ENCODE measurements at places on chromosomes 7 and 10. TPM values are rescaled to one million over a fixed set of nuclear protein-coding genes. Genes with fewer than 3 reads are reported as not detected.
A peak's percentile ranks its signal among the peaks of the same experiment; 100 is the strongest.

Gene PKD2L1
- not detected for total RNA-seq

Gene CNNM1
- total RNA-seq = 1.0 TPM

Gene PRKAR2B
- total RNA-seq = 1.5 TPM

Gene CABCOCO1
- not detected for total RNA-seq

Gene PTN
- total RNA-seq = not detected

Gene PIP
- total RNA-seq = not detected

Gene ZNF789
- 9.8 TPM for total RNA-seq

- DNase-seq = no peak
Measured at GRCh38 chr10:75394221-75394620, 7.3 kb downstream of the ZNF503 start.

- no peak for DNase-seq
Measured at GRCh38 chr10:21520949-21521348, 4.5 kb downstream of the SKIDA1 start.

- DNase-seq = no peak
Measured at GRCh38 chr7:151663382-151664100, 143.8 kb upstream of the RHEB start.

GRCh38 chr10:23065181-23065948, 30.0 kb upstream of the MSRB2 start:
- DNase-seq = no peak

DNA sequence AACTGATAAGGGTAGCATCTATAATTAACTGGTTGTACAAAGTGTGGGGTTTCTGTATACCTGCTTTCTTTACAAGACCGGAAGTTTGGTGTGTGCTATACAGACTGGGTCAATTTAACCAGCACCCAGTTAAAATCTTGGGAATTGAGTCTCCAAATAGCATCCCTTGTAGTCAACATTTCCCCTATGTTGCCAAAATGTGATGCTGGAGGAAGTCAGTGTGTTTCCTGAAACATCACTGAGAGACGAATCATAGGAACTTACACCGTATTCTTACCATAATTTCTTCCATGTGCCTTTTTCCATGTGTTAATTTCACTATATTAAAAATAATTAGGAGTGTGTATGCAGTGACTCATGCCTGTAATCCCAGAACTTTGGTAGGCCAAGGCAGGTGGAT, 1.7 kb downstream of the AKR1C4 start:
- DNase-seq = no peak

DNA sequence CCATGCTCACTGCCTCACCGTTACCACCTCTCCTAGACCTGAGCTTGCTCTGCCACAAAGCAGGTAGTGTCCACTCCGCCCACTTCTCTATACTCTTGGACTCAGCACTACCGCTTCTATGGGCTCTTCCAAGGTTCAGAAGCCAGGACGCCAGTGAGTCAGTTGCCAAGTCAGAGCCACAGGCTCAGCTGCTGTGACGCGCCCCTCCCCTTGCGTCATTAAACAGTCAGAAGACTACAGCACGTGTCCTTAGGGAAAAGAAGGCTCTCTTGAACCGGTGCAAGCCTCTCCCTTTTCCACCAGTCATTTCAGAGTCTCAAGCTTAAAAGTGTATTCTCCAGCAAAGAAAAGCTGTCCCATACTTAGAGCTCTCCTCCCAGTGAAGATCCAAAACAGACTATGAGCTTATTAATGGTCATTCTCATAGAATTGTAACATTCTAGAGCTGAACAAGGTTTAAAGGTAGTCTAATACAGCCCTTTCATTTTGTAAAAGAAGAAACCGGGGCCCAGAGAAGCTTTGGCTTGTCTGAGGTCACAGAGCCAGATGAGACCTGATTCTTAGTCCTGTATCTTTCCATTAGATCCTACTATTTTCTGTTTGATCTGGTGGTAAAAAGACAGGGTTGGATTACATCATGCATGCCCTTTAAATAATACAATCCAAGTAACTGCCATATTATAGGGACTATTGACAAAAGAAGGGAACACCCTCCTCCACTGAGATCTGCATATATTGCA, 40.9 kb upstream of the MET start:
- no peak for DNase-seq

DNA sequence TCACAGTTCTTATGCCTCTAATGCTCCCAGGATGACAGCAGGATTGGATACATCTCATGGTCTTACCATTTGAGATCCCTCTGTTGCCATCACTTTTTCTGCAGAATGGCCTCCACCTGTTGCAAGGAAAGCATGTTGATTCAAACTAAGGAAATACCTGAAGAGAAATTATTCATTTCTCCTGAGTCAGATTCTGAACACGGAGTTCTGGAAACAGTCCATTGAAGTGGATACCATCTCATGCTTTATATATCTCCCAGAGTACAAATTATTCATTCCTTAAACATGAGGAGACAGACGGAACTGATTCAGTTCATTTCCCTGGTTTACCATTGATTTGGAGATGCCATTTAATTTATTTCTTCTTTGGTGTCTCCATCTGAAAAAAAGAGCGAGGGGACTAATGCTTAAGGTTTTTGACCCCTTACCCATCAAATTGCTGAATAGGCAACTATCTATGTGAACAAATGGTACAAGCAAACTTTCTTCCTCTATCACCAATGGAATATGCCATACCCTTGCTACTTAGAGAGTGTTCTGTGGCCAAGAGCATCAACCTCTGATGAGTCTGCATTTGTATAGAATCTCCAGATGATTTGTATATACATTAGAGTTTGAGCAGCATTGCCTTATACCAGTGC, 305.0 kb upstream of the LRGUK start:
- no peak for DNase-seq

DNA sequence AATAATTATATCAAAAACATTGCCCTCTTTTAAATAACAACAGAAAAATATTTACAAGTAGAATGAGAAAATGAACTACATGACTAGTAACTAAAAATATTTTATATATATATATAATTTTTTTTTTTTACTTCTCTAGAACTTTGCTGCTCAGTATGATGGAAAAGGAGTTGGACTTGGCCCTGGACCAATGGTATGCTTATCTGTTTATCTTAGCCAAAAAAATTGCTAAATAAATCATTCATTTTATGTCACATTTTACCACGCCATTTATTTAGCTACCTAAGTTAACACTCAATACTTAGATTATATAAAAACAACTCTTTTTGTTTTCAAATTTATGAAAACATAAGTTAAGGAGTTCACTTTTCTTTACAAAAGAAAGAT, 6.7 kb downstream of the COL1A2 start:
- no peak for DNase-seq

- DNase-seq = no peak
Measured at GRCh38 chr7:985127-985416, 2.1 kb downstream of the CYP2W1 start.

DNA sequence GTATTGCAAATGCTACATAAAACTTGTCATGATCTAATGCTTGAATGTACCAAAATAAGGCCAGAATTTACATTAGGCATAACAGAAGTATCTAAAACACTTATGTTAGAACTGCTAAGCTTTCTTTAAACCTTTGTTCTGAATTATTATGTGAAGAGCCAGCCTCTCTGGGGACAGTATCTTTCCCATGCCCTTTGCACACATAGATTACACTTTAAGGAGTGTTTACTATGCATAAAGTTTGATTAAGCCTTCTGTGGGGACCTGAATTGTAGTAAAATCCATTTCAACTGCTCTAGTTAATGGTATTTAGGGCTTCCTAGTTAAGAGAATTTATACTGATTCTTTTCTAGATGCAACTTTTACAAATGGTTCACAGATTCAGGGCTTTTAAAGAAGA, 444.7 kb downstream of the IPMK start:
- DNase-seq = no peak

- peak; percentile 69 for DNase-seq
Measured at GRCh38 chr10:132248455-132249225, 59.1 kb downstream of the STK32C start.

DNA sequence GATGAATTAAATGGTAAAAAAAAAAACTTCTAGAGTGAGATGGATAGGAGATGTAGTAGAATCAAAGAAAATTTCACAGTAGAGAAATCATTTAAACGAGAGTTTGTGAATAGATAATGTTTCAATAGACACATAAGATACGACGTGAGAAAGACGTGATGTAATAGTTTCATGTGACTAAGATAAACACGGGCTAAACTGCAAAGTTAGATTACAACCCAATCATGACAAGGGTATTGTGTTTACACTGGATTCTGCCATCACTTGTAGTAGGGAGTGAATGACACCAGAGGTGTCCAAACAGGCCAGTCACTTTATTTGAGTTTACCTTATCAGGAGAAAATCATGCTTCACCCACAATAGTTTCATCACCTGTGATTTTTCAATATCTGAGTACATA, 21.6 kb downstream of the SEMA3D start:
- DNase-seq = no peak

GRCh38 chr7:129951226-129952085, 1.3 kb downstream of the UBE2H start:
- peak; percentile 16 for DNase-seq

DNA sequence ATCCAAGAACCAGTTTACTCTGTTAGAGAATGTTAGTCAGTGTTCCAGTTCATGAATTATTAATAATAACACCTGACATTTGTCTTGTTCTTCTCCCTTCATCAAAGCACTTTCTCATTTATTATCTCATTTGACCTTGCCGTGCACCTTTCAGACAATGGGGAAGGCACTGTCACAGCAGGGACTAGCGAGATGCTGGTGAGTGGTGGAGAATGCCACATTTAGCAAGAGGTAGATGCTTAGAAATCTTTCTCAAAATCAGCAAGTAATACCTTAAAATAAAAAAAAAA, 34.2 kb upstream of the XRCC2 start:
- no peak for DNase-seq

- no peak for DNase-seq
Measured at GRCh38 chr7:114152314-114152938, 233.6 kb upstream of the PPP1R3A start.

DNA sequence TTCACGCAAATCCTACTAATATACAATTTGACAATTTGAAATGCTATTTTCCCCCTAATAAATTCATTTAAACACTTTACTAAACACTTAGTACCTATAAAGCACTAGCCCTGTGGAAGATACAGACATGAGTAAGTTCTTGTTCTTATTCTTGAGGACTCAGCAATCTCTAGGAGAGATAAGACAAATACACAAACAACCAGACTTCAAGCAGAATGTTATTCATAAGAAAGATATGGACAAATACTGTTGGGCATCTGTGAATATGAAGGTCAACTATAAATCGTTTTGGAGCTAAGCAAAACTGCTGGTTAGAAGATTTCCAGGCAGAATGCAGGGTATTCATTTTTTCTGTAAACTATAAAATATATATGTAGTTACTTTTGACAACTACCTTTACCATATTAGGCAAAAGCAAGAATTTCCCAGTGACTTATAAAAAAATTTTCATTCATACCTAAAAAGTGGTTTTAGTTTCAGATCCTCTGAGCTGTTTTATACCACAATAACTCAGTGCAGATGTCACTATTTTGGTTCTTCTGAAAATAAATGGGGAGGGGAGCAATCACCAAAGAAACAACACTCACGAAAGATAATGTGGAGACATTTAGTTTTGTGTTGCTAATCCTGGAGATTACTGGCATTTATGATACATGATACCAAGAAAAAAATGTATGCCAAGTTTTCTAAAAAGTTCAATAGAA, 3.8 kb downstream of the VPS41 start:
- DNase-seq = no peak

DNA sequence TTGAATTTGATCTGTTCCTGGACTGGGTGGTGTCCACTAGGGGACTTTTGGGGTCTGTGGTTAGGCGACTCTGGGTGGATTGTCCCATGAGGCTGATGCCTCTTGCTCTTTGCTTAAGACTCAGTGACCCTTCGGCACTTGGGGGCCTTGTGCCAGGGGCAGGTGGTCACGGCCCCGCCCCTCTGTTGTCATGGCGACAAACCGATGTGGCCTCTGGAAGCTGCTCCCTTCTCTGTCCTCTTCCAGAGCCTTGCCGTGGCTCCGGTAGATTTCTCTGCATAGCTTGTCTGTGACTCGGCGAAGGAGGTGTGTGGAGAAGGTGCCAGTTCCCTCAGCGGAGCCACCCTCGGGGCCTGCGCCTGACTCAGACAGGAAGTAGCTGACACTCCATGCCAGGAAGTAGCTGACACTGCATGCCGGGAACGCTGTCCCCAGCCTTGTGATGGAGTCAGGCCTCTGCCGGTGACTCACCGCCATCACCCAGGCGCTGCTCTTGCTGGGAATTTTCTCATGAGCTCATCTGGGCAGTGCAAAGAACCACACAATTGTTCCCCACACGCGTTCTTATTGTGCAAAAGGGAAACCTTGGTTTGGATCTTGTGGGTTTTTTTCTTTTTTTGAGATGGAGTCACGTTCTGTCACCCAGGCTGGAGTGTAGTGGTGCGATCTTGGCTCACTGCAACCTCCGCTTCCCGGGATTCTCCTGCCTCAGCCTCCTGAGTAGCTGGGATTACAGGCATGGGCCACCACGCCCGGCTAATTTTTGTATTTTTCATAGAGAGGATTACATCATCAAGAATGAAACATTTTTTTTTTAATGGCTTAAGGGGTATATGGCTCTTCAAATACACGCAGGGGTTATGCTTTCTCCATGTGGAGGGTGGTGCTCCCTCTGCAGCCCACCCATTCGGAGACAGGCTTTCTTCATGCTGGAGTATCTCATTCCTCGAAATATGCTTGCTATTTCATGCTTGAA, 72.6 kb downstream of the PFKFB3 start:
- peak; percentile 98 for DNase-seq

- DNase-seq = no peak
Measured at GRCh38 chr7:7369134-7369533, 166.5 kb downstream of the COL28A1 start.

DNA sequence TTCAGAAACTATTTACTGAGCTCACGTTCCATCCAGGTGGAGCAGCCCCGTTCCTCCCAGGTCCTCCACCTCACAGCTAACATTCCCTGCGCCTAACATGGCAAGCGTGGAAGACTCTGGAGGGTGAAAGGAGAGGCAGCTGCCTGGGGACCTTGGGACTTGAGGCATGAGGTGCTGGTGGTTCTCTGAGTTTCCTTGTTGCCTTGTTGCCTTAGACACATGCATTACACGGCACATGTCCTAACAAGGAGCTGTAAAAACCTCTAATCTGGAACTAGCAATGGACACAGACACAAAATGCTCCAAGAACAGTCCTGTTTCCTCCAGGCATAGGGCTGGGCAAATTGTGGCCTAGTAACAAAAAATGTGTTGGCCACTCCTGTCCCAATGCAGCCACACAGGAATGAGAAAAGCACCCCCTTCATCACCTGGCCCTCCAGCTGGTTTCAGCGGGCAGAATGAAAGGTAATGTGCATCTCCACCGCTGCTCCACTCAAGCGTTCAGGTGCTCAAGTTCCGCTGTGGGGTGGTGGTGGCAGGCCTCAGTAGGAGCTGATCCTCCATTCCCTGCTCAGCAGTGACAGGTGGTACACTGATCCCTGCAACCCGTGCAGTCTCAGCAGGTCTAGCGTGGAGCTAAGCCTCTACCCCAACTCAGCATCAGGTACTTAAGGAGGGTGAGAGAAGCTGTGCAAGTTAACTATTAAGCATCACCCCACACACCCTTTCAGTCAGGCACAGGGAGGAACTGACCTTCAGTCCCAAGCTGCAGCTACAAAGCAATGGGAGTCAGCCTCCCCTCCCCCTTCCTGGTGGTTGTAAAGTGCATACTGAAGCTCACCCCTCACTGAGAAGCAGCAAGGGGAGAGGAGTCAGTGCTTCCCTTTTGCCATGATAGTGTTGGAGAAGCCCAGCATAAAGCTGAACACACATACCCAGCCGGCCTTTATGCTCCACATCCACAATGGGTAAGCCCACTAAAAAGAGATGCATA, 382.8 kb downstream of the SDK1 start:
- DNase-seq = no peak
